Amniotic stem cell (primary cell): ENCODE measurements at places on chromosomes 2 and 18.

DNA sequence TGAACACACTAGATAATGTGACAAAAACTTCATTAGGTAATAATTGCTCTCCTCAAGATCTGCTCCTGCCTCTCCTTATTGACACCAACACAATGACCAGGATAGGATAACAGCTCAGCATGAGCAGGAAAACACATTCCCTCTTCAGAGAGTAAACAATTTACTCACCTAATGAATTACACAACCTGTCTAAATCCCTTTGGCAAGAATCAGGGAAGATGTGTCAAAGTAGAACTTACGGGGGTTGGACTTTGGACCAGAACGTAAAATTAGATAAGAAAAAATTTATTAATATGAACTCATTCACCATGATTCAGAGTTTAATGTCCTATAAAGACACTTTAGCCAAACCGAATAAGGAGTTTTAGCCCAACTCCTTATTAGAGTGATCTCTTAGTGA lies 512.2 kb downstream of the SATB2 start:
- DNase-seq: no peak

- no peak for DNase-seq
Measured at GRCh38 chr2:96113367-96113677, 3.0 kb downstream of the ADRA2B start.

DNA sequence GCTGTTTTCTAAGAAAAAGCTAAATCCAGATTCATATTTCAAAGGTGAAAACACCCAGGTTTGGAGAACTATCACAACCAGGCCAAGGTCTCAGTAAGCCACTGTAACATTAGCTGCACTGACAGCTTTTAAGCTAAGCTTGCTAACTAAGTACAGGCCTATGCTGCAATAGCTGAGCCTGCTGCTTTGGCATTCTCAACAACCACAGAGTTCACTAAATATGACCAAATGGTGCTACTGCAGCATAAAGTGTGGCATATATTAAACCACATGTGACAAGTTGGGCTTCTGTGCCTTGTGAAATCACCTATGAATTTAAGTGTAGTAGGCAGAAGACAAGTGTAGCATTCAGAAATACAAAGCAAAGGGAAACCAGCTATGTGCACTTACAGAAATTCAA lies 206.7 kb downstream of the TCF4 start:
- DNase-seq: no peak

GRCh38 chr18:10591896-10592295 lies 66.1 kb downstream of the NAPG start:
- DNase-seq: no peak

DNA sequence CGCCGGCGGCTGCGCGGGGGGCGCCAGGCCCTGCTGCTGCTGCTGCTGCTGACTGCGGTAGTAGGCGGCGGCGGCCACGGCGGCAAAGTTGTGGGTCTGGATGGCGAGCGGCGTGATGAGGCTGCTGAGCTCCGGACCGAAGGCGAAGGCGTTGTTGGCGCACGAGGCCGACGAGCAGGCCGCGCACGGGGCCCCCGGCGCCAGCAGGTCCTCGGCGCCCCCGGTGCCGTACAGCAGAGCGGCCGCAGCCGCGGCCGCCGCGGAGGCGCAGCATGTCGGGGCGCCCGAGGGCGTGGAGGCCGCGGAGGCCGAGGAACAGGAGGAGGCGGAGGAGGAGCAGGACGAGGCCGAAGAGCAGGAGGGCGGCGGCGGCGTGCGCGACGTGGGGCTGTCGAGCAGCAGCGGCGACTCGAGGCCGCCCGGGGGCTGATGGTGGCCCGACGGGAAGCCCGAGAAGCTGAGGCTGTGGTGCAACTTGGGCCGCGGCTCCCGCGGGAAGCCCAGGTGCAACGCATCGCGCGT lies 1.8 kb downstream of the ZFP36L2 start:
- no peak for DNase-seq

- no peak for DNase-seq
Measured at GRCh38 chr2:111157798-111158197, 37.1 kb downstream of the BCL2L11 start.

GRCh38 chr2:104868505-104868866 lies 14.6 kb downstream of the POU3F3 start:
- DNase-seq: no peak

- peak; percentile 32 for DNase-seq
Measured at GRCh38 chr2:33788044-33788443, 188.9 kb upstream of the FAM98A start.

GRCh38 chr2:135629520-135629919 lies 98.2 kb downstream of the R3HDM1 start:
- DNase-seq: no peak

DNA sequence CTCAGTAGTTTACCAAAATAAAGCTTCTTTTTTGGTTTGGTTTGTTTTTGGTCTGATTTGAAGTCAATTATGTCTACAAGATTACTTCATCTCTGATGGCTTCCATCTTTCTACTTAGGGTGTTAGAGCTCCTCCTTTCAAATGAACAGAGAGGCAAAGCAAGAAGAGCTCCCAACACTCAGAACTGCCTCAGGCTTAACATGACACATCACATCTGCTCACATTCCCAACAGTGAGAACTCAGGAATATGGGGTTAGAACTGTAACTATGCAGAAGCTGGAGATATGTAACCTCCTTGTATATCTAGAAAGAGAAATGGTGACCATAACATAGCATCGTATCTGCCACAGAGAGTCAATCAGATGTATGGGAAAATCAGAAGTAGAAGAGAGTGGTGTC lies 11.4 kb upstream of the LRATD1 start:
- DNase-seq: no peak

DNA sequence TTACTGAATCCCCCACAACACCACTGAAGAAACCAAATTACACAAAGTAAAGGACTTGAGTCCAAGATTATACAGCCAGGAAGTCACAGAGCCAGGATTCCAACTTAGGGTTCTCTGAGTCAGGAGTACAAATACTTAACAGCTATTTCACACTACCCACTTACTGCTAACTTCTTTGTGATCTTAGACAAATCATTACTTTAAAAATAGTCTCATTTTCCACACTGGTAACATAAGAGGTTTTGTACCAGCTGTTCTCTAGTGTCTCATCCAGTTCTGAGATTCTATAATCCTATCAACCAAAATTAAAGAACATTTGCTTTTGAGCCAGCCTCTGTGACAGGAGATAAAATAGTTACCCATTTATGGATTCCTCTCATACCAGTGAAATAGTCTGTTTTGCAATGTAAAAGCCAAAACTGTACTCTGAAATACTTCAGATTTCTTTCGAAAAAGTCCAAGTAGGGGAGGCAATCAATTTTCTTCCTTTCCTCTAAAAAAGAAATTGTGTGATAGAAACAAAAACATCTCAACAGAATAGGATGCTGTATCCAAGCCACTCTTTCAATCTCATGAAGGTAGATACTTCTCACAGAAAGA lies 157.6 kb downstream of the LRATD1 start:
- DNase-seq: no peak

- no peak for DNase-seq
Measured at GRCh38 chr18:46315161-46315560, 211.0 kb downstream of the HAUS1 start.

- no peak for DNase-seq
Measured at GRCh38 chr2:207119048-207119447, 46.7 kb downstream of the KLF7 start.

DNA sequence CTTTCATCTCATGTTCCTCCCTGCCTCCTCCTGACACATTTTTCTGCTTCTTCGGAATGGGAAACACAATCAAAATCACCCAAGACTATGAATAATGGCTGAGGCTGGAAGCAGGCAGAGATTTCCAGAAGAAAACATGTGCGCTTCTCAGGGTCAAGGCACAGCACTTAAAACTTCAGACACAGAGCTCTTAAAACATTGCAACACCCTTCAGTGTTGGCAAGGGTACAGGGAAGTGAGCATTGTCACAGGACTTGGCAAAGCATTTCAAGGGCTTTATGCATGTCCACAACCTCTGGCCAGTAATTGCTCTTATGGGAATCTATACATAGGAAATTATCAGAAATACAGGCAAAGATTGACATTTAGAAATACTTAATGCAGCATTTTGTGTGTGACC lies 477.6 kb upstream of the KLHL29 start:
- DNase-seq: no peak

DNA sequence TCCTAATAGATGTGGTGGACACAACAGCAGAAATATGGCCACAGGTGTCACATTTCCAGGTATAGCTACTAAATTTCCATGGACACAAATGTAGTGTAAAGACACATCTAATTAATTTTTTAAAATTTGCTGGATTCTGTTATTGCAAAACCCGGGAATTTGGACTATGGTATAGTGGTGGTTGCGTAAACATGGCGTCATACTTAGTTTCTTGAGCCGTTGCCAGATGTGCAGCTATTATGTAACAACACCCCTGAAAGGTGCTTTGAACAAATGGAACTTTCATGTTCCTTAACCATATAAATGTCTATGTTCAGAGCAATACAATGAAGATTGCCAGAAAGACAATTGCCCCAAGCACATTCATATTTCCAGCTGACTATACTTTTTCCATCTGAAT lies 85.9 kb downstream of the HRH4 start:
- no peak for DNase-seq

GRCh38 chr2:195092341-195092740 lies 564.7 kb upstream of the SLC39A10 start:
- no peak for DNase-seq

GRCh38 chr2:181575024-181575649 lies 81.8 kb downstream of the CERKL start:
- DNase-seq: no peak

DNA sequence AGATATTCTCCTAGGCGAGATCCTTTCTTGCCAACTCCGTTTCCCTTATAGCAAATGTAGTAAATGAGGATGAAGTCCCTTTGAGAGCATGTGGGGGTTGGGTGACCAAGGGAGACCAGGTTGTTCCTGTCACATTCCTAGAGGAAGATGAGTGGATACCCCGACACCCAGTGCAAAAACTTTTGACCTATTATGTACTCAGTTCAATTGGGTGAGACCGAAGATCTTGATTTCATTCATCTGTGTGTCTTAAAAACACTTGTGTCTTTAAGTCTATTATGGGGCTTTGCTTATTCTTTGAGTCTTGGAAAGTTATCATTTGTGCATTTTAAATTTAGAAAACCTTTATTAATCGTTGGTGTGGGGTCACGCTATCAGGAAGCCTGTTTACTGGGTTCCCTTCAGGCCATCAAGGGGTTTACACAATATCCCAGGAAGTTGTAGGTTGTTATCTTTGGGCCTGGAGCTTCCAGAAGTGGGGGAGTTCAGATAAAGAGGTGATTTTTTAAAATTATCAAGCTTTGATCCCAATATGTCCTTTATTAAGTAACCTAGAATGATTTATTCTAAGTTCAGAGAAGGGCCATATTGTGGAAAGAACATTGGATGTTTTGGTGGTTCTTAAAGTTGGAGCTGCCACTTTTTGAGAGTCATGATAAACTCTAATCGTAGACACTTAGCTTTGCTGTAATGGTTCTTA lies 2.8 kb downstream of the RHOB start:
- DNase-seq: no peak

DNA sequence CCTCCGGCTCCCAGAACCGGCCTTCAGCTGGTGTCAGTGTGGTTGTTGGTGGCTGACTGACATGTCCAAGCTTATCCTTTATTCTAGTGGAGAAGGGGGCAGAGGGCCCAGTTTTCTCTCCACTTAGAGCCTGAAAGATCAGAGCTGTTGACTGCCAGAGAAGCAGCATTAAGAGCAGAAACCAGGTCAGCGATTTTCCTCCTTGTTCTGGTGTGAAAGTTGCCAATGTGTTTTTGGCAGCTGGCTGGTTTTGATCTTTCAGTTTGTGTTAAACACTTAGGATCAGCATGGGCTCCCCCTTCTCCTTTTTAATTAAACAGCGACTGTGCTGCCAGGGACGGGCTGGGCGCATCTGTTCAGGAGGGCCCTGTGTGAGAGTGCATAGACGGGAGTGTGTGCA lies 100.9 kb downstream of the ASAP2 start:
- no peak for DNase-seq

DNA sequence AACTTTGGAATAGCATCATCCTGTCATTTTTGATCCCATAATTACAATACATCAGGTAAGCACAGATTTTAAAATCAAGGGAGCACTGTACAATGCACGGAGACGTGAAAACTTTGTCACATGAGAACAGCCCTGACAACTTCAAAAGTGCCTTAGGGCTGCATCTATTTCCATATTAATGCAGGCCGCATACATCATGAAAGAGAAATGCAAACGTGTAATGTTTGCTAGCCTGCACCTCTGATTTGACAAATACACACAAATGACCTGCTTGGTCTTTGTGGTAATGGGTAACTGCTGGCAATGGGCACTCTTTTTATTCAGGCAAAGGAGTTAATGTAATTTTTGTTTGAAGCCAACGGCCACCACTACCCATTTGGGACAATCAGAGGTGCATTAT lies 202.0 kb upstream of the EPHA4 start:
- no peak for DNase-seq

DNA sequence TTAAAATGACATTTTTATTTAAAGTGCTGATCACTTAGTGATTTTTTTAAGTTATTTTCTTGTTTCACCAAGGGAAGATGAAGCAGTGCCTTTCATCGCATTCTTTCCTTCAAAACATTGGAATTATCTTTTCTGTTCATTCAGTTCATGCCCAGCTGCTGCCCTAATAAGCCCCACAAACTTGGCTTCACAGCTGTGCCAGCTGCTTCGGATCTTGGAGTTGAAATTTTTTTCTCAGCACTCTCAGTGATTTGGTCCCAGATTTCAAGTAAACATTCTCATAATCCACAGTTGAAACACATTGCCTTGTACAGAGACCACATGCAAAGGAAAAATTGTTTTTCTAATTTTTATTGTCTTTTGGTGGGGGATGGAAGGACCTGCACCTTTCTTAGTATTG lies 353.3 kb upstream of the LRP1B start:
- DNase-seq: no peak

DNA sequence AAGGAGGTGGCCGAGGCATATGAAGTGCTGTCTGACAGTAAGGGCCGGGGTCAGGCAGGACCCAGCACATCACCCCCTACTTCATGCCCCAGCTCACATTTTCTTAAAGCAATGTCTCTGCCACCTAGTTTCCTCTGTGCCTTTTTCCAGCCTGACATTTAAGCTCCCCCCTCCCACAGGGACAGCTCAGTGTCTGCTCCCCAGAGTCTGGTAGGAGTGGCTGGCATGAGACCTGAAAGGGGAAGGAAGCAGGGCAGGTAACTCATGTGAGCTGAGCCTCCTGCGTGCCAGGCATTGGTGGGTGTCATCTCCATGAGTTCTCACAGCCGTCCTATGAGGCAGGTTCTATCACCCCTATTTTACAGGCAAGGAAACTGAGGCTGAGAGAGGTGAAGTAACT lies 1.5 kb downstream of the DNAJB2 start:
- DNase-seq: no peak

DNA sequence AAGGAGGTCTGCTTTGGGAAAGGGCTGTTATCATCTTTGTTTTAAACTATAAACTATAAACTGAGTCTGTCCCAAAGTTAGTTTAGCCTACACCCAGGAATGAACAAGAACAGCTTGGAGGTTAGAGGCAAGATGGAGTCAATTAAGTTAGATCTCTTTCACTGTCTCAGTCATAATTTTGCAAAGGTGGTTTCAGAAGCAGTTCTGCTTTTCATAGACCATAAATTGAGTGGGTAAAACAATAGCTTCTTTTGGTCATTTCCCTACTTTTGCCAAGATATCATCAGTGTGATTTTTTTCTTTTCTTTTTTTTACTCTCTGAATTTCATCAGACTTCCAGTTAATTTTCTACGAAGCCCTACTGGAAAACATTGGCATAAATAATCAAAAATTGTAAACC lies 117.0 kb downstream of the AP1S3 start:
- DNase-seq: no peak
